ENCODE measurements at places on chromosomes 12 and 14. TPM values are rescaled to one million over a fixed set of nuclear protein-coding genes. Genes with fewer than 3 reads are reported as not detected.

DNA sequence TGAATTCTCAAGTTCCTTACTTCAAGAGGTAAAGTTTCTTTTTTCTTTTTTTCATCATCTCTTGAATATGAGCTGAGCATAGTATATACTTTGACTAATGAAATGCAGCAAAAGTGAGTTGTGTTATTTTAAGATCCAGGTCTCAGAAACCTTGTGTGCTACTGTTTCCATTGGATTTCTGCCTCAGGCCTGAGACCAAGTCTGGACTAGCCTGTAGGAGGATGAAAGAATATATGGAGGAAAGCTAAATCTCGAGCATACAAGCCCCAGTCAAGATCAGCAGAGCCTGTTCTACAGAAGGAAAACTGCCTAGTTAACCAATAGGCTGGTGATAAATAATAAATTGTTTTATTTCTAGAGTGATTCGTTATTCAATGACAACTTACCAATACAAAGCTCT, 652.5 kb downstream of the C12orf50 start:
- DNase-seq = no peak

GRCh38 chr12:107320033-107320928, 226.9 kb upstream of the CRY1 start:
- peak; percentile 88 for DNase-seq

- DNase-seq = peak; percentile 2
Observed at GRCh38 chr14:93113678-93114067, 2.1 kb downstream of the ITPK1 start.

DNA sequence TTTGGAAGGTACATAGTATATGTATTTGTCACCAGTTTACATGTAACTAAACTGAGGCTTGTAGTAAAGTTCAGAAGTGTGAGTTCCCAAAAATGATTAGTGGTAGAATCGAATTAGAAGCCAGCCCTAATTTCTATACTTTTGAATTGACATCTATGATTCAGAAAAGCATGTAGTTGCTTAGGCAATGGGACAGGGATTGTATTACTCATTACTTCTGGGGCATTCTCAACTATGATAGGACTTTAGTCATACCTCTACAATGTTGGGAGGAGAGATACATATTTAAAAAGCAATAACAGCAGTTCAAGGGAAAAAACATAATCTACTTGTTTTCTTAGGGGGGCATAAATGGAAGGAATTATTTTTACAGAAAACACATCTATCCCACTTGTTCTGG, 277.9 kb upstream of the E2F7 start:
- DNase-seq = no peak

GRCh38 chr12:64160021-64160710, 61.9 kb downstream of the KICS2 start:
- DNase-seq = no peak

- no peak for DNase-seq
Observed at GRCh38 chr12:108399514-108399913, 60.4 kb upstream of the CMKLR1 start.

SLC25A21 gene
- not detected for total RNA-seq

MYF6 gene
- not detected for total RNA-seq

DNA sequence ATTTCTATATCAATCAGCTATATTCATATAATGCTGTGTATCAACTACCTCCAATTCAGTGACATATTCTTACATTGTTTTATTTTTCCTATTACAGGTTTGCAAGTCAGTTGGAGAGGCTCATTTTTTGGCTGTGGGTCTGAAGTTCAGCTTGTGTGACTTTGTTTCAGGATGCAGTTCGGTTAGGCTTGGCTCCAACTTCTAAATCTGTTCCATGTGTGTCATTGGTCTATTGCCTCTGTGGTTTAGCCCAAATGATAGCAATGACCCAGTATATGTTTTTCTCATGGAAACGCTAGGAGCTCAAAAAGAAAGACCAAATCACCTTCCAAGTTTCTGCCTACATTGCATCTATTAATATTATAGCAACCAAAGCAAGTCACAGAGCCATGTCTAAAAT, 848.6 kb upstream of the LRFN5 start:
- DNase-seq = no peak

- DNase-seq = no peak
Observed at GRCh38 chr14:52730709-52731111, 744 bp downstream of the STYX start.

CCT2 gene
- total RNA-seq = 92.6 TPM

GRCh38 chr14:91901449-91902226, 34.3 kb upstream of the TC2N start:
- DNase-seq = no peak

DNA sequence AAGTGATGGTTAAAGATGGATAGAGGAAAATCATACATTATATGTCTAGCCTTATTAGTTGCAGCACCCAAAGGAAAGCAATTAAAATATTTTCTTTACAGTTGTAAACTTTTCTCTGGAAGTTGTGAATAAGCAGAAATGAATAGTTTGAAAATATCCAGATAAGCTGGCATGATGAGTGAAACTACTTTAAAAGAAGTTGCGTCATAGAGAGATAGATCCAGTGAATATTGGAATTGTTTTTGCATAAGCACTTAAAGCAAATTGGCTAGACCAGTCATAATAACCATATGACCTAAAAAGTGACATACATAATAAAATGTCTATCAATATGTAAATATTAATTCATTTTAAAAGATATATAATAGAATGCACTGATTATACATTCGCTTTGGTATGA, 132.1 kb downstream of the SOX5 start:
- no peak for DNase-seq

- DNase-seq = no peak
Observed at GRCh38 chr12:124436366-124436765, 131.0 kb downstream of the NCOR2 start.

DPF3 gene
- total RNA-seq = not detected

GPR132 gene
- total RNA-seq = 49.2 TPM

NFATC4 gene
- not detected for total RNA-seq

DNA sequence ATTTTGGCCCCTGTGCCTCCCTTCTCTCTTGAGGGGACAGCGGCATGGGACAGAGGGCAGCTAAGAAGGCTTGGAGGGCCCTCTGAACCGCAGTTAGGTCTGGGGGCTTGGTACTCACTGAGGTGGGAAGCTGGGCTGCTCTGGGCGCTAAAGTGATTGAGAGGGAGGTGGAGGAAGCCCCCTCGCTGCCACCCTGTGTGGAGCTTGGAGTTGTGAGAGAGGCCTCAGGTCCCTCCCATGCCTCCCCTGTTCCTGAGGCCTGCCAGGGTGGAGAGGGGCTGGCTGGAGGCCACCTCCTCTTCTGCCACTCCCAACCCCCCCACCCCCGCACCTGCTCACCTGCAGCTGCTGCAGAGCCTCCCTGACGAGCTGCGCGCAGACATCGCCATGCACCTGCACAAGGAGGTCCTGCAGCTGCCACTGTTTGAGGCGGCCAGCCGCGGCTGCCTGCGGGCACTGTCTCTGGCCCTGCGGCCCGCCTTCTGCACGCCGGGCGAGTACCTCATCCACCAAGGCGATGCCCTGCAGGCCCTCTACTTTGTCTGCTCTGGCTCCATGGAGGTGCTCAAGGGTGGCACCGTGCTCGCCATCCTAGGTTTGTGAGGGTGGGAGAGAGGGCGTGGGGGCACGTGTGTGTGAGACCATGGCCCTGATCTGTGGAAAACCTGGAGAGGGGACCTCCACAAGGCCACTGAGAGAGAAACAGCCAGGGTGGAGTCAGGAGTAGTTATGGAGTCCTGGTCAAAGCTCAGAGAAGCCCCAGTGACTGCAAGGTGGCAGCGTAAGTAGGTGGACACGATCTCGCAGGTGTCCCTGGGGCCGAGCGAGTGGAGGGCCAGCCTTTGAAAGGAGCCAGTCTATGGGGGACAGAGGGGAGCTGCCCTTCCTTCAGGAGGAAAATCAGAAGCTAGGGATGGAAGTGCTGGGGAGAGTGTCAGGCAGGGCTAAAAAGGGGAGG, 11.2 kb downstream of the KCNH3 start:
- no peak for DNase-seq

CCND2 gene
- total RNA-seq = 150 TPM

GRCh38 chr12:49032276-49032675, 13.7 kb upstream of the PRKAG1 start:
- DNase-seq = no peak

- DNase-seq = peak; percentile 47
Observed at GRCh38 chr12:38906482-38907200, 1.2 kb upstream of the CPNE8 start.

OR9K2 gene
- not detected for total RNA-seq

DNA sequence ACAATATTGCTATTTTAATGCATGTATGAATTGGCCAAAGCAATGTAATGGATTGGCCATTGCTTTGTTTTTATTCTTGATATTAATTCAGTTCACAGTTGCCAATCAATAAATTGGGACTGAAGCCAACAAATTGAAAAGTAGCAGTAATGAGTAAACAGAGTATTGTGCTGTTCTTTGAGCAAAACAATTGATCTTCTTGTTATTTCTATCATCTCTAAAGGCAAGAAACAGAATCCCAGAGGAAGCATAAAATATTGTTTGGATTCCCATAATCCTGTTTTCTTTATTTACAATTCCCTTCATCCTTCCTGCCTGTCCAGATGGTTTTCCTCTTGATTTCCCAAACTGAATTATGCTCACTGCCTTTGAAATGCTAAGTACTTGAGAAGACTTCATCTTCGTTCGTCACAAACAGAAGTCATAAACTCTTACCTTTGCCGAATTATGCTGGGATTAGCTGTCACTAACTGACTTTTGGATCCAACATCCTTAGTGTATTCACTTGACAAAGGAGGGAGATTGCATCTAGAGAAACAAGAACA, 85.9 kb downstream of the ST8SIA1 start:
- no peak for DNase-seq

- no peak for DNase-seq
Observed at GRCh38 chr12:9325471-9325870, 117.3 kb upstream of the PZP start.

GRCh38 chr12:113568021-113568420, 96.3 kb upstream of the LHX5 start:
- no peak for DNase-seq

DNA sequence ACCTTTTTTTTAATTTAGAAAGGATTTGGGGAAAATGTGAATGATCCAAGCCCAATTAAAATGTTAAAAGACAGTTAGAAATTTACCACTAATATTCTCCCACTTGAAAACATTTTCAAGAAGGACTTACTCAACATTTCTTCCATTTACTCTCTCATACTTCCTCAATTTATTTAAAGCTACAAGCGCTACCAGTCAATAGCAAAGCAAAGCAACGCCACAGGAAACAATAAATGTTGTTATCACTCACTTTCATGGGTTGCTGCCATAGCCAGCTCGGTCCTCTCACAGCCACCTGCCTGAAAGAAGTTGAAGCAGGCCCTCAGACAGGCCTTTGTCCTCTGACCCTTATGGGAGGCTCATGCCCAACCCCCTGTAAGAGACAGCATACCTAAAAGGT, 6.0 kb upstream of the SOS2 start:
- no peak for DNase-seq

- DNase-seq = no peak
Observed at GRCh38 chr14:31024010-31024480, 1.4 kb upstream of the AP4S1 start.

DNA sequence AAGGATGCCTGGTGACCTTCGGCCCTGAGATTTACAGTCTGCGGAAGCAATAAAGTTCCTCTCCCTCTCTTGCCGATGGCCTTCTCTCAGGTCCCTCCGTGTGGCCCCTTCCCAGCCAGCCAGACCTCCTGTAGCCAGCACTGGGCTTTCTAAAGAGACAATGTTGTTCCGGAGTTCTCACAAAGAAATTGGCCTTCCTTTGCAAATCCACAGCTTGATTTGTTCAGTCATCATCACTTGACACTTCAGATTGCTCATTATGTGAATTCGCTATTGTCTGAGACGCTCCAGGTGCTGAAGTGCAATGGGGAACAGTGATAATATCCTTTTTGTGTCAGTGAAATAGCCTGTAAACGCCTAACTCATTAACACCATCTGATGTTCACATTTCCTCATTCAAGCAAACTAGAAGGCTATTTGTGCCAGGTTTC, 43.7 kb upstream of the GPHB5 start:
- DNase-seq = no peak

GRCh38 chr12:12081836-12082497, 11.2 kb downstream of the BCL2L14 start:
- no peak for DNase-seq

IL31 gene
- total RNA-seq = not detected

DNA sequence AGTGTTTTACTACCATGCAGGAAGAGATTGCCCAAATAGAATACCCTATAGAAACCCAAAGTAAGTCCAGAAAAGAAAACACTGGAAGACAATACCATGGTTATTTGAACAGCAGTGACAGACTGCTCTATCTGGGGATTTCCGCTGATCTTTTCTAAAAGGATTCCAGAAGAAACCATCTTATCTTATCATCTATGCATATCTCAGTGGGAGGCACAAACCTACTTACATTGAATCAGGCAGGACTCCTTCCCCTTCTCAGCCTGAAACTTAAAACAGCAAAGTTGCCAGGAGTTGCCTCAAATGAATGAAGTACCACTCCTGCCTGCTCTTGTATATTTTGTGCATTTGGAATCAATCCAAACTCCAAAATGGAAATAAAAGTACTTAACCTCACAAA, 56.7 kb upstream of the NR2C1 start:
- DNase-seq = no peak

- no peak for DNase-seq
Observed at GRCh38 chr12:47350062-47350408, 270.3 kb upstream of the AMIGO2 start.

HCFC2 gene
- total RNA-seq = 18.1 TPM

DNA sequence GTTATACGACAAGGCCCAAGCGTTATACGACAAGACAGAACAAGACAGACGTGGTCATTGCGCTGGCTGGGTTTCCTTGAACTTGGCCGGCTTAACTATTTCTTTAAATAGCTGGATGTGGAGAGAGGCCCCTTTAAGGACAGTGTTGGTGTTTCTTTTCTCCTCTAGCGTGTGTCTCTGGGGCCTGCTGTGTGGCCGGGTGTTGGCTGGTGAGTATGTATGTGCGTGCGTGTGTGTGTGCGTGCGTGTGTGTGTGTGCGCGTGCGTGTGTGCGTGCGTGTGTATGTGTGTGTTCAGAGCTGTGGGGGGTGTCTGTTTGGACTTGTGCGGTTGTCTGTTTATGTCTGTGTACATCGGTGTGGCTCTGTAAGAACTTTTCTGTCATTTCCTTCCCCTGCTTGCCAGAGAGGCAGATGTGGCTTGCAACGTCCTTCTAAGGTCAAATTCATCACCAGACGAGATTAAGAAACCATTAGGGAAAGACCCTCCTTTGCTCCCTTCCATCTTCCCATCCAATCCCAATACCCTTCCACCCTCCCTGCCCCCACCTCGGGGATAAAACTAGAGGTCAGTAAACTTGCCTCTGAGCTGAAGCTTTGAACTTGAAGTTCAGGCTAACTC, 78.6 kb upstream of the TBX3 start:
- DNase-seq = no peak

- DNase-seq = no peak
Observed at GRCh38 chr14:21426692-21427091, 29.2 kb downstream of the CHD8 start.

- no peak for DNase-seq
Observed at GRCh38 chr12:102063069-102063468, 1.3 kb upstream of the WASHC3 start.

DNA sequence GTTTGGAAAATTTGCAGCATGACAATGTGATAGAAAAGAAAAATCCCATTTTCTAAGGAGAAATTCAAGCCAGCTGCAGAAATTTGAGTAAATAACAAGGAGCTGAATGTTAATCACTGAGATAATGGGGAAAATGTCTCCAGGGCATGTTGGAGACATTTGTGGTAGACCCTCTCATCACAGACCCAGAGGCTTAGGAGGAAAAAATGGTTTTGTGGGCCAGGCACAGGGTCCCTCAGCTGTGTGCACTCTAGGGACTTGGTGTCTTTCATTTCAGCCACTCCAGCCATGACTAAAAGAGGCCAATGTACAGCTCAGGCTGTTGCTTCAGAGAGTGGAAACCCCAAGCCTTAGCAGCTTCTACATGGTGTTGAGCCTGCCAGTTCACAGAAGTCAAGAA, 111.4 kb upstream of the SYT10 start:
- DNase-seq = no peak

SSPN gene
- not detected for total RNA-seq

Measured in CD4-positive, alpha-beta memory T cell (primary cell).